ENCODE measurements at places on chromosomes 6 and 20. TPM values are rescaled to one million over a fixed set of nuclear protein-coding genes. Genes with fewer than 3 reads are reported as not detected.

SERPINB1 gene
- total RNA-seq, result 40.8 TPM

GRCh38 chr20:18992418-18992817, 178.8 kb downstream of the SCP2D1 start:
- no peak for DNase-seq
- no peaks in the 10 kb centered on the region for H3K36me3 ChIP-seq
- H3K27me3 ChIP-seq, result no peaks in the 10 kb centered on the region
- no peak overlapping the region for H3K4me3 ChIP-seq
- H3K27ac ChIP-seq, result no peak overlapping the region
- H3K4me1 ChIP-seq, result no peaks in the 10 kb centered on the region

DNA sequence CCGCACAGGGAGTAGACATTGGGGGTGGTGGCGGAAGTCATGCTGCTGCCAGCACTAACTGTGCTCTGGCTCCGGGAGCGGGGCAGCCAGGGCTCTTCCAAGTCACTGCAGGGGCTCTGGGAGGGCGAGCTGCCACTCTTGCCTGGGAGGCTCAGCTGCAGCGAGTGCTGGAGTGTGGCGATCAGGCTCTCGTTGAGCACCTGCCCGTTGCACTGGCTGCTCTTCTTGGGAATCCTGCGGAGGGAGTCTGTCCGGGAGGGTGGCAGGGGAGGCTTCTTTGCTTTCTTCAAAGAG, 28.0 kb downstream of the HEBP2 start:
- H3K4me3 ChIP-seq, result no peak overlapping the region
- no peak for DNase-seq
- no peaks in the 10 kb centered on the region for H3K27me3 ChIP-seq
- no peak overlapping the region for H3K27ac ChIP-seq
- no peaks in the 10 kb centered on the region for H3K4me1 ChIP-seq

DNA sequence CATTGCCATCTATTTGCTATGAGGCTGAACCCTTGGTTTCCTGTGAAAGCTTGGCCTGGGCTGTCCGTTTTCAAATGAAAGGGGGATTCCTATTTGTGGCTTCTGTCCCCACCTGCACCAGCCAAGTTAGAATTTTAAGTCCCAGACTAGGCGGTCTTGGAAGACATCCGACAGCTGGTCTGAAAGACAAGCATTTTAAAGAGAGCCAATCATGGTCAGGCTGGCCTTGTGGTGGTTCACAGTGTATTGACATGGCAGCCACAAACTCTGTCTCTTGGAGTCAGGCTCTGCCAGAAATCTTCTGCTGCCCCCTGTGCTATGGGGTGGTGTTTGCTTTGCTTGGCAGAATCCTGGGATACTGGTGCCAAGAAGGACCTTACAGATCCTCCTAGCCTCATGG, 319.2 kb upstream of the MOCS1 start:
- no peaks in the 10 kb centered on the region for H3K36me3 ChIP-seq
- no peak overlapping the region for H3K4me3 ChIP-seq
- H3K4me1 ChIP-seq, result no peaks in the 10 kb centered on the region
- no peak for DNase-seq
- H3K27me3 ChIP-seq, result no peaks in the 10 kb centered on the region

- H3K27me3 ChIP-seq, result no peaks in the 10 kb centered on the region
- peaks cover 17% of the 10 kb centered on the region for H3K36me3 ChIP-seq
- H3K27ac ChIP-seq, result no peak overlapping the region
- H3K4me3 ChIP-seq, result no peak overlapping the region
- no peak for DNase-seq
Observed at GRCh38 chr20:35917077-35917476, 37.2 kb downstream of the SCAND1 start.

Data from Panc1 (cell line).